ENCODE measurements at places on chromosomes 5 and 9.

DNA sequence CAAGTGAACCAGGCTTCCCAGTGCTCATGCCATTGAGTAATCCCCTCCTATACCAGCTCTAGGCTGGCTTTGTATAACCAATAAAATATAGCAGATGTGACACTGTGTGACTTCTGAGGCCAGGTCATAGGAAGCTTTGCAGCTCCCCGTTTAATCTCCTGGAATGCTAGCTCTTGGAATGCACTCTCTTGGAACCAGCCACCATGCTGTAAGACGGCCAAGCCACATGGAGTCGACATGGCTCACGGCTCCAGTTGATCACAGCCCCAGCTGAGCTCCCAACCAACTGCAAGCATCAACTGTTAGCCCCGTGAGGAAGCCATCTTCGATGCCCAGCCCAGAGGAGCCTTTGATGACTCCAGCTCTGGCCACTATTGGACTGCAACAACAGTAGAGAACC lies 74.5 kb downstream of the SH3TC2 start:
- no peak for DNase-seq

DNA sequence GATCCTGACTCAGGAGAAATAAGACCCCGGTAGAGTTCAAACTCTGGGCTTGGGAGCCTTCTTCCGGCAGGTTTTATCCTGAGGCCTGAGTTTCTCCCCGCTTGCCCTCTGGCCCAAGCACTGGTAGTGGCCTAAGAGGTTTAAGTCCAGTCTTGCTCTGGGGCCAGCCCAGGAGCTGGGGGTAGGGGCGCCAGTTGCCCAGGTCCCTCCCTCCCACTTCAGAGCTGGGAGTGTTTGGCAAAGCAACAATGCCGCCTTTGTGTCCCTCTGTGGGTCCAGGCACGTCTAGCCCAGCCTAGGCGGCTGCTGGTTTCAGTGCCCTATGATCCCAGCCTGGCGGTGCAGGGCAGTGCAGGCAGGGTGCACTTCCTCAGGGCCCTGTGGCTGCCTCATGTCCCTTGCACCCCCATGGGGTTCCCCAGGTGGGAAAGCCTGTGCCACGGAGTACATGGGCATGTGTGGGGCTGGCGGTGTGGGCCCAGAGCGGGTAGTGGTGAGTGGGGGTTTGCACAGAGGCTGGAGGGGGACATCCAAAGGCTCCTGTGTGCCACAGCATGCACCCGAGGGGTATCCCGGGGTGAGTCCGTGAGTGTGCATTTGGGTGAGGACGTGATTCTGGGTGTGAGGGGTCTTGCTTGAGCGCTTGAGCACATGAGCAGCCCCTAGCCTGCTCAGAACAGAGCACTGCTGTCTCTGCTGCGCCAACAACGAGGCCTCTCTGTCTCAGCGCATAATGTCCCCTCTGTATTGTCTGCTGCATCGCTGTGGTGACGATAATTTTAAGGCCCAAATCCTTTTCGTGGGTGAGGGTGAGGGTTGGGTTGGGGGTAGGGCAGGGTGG lies 61.7 kb upstream of the PSD2 start:
- DNase-seq, result no peak

- no peak for DNase-seq
Measured at GRCh38 chr9:91074866-91075265, 273.2 kb downstream of the SYK start.

DNA sequence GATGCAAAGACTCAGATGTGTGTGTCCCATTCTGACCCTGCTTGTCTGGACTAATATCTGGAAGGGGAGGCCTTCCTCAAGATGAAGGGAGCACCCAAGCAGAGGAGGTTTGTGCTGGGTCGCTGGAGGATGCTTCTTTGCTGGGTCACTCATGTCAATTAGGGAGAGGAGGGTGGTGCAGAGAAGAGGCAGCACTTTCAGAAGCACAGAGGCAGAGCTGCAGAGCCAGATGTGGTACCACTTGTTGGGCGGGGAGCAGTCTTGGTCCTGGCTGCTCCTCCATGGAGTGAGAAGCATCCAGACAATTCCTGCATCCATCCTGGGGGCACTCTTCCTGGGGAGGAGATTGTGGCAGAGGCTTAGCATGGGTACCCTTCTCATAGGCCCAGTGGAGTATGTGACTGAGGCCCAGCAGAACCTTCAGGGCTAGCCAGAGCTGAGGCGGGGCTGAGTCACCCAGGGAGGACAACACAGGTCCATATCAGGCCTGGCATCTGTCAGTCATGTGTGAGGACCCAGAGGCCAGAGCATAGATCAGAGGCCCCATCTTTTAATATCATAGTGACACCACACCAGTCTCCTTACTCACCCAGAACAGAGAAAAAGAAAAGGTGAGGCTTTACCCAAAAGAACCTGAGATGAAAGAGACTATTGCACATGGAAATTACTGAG lies 59.8 kb downstream of the TNFSF15 start:
- DNase-seq, result no peak

GRCh38 chr9:119761812-119762211 lies 392.6 kb upstream of the BRINP1 start:
- DNase-seq, result no peak

DNA sequence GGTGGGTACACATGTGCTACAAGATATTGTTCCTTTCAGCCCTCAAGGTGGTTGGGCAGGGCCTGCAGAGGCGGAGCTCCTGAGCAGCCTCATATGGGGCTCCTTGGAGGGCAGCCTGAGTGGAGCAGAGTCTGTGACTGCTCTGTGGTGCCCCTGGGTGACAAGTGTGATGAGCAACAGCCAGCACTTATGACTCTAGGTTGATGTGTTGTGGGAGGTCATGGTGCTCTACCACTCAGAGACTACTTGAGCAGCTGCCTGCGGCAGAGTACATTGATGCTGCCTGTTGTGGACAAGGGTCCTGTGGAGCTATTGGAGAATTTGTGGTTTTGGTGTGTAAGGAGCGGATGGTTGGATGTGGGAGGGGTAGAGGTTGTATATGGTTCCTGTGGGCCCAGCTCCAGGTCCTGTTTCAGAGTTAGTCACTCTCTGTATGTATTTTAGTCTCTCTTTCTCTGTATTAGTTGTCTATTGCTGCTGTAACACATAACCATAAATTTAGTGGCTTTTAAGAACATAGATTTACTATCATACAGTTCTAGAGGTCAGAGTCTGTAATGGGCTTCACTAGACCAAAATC lies 141.3 kb downstream of the SREK1 start:
- no peak for DNase-seq

DNA sequence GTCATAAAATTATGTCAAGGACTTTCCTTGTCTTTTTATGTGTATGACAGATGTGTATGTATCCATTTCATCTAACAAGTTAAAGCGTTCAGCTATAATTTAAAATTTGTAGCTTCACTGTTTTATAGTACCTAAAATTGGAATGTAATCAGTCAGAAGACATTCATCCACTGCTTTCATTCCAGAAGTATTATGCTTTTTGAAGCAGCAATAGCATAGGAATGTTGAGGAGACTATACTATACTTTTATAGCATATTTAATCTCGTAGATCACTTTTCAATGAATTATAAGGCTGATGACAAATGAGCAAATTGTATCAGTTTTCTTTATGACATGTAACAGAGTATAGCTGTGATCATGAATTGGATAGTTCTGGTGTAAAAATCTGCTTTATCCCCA lies 6.9 kb downstream of the PCDHGA12 start:
- no peak for DNase-seq

- no peak for DNase-seq
Measured at GRCh38 chr9:123069010-123069481, 35.6 kb downstream of the GPR21 start.

- peak; percentile 57 for DNase-seq
Measured at GRCh38 chr9:91426123-91426745, 2.6 kb upstream of the NFIL3 start.

GRCh38 chr5:144711172-144711571 lies 540.5 kb downstream of the KCTD16 start:
- DNase-seq, result no peak

GRCh38 chr9:119282476-119283077 lies 86.7 kb downstream of the BRINP1 start:
- no peak for DNase-seq

- DNase-seq, result no peak
Measured at GRCh38 chr9:79638806-79639205, 67.0 kb downstream of the TLE4 start.

DNA sequence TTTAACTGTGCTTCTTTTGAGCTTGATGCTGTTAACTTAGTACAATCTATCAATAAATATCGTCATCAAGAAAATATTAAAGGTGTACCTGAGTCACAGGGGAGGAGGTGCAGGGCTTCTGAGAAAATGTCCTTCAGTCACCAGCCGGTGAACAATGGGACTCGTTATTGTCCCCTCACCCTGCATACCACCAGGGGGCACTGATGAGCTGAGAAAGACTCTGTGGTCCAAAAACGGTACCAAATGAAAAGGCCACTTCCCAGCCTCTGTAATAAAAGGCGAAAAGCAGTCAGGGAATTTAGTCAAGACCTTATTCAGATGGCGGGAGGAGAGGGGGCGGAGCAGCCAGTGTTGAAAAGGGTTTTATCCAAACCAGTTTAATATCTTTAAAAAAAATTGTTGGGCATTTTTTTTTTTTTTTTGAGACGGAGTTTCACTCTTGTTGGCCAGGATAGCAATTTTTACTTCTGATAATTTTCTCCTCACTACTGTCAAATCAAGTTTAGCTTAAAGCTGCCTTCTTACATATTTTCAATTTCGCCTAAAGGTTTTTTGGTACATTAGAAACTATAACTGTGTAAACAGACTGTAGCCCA lies 271.9 kb upstream of the ADAMTS16 start:
- peak; percentile 24 for DNase-seq

- no peak for DNase-seq
Measured at GRCh38 chr9:1077616-1078015, 27.5 kb downstream of the DMRT2 start.

DNA sequence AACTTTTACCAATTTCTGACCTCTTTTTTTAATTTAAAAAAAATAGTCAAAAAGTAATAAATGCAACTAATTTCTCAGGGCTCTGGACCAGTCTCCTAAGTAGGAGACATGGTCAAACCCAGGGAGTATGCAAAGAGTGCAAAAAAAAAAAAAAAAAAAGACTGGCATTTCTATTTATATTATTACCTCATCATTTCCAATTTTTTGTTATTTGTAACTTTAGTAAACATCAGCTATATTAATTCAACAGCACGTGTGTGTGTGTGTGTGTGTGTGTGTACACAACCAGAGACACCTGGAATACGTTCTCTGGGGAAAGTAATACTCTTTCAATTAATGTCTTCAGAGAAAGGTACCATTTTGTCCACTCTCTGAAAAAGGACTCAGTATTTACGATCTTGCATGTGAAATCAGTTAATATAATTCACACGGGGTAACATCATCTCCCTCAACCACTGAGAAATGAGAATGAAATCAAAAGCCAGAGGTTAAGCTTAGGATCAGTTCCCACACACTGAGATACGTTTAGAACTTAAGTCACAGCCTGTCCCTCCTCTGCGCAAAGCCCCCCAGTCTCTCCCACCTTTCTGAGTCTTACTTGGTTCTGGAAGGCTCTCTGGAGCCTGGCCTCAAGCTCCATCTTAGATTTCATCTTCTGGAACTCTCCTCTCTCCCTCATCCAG lies 21.9 kb downstream of the ZNF608 start:
- no peak for DNase-seq

- no peak for DNase-seq
Measured at GRCh38 chr5:118924006-118924389, 64.3 kb downstream of the DTWD2 start.

GRCh38 chr9:91905991-91906469 lies 44.0 kb downstream of the ROR2 start:
- DNase-seq, result peak; percentile 55

- DNase-seq, result no peak
Measured at GRCh38 chr5:173970878-173971650, 17.9 kb upstream of the C5orf47 start.

DNA sequence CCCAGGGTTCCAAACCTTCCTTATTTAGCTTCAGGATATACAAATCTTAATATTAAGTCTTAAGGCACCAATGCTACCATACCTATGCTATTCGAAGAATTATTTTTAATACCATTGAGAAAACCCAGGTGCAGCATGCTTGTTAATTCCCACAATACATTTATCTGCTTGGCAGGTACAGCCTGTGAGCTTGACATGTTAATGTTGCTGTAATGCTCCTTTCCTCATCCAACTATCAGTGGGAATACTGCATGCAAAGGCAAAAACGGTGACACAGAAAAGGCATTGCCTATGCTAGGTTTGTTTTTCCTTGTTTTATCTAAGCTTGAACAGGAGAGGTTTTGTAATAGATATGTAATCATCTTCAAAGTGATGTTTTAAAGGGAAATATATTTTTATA lies 135.7 kb upstream of the COX7C start:
- DNase-seq, result no peak

DNA sequence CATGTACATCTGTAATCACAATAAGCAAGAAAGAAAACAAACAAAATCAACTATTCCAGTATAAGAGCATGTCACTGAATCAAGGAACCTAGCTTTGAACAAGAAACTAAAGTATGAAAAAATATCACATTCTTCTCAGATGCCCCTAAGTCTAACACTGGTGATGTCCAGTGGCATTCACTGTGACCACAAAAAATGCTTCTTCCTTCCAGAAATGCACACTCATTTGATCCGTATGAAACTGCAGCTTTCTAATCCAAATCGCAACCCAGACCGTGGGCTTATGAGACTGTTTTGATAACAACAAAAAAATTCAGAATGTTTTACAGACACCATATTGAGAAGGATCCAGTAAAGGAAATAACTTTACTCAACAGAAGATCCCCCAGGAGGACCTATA lies 320.1 kb upstream of the TARS1 start:
- DNase-seq, result no peak

GRCh38 chr5:125152044-125152443 lies 405.6 kb upstream of the ZNF608 start:
- DNase-seq, result no peak

Data from CD4-positive, alpha-beta T cell treated with Interleukin-12 subunit alpha and Interleukin-12 subunit beta, for 1 hour (primary cell).